ENCODE measurements at places on chromosomes 13 and 19.

- no peak for DNase-seq
These were observed 1.9 kb upstream of the ZNF653 start for GRCh38 chr19:11507370-11508078.

GRCh38 chr13:109297628-109298027 lies 488.8 kb downstream of the IRS2 start:
- DNase-seq: no peak

DNA sequence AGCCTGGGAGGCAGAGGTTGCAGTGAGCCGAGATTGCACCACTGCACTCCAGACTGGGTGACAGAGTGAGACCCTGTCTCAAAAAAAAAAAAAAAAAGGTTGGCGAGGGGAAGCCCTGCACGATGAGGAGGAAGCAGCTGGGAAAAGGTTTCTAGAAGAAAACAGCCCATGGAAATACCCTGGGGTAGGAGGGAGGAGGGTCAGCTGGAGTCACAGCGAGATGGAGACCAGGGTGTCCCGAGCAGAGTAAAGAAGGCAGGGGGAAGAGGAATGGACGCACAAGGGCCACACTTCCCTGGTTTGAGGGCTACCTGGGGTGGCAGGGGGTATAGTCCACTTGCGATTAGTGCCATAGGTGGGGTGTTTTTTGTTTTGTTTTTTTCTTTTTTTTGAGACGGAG lies 6.4 kb downstream of the KANK3 start:
- DNase-seq: no peak

DNA sequence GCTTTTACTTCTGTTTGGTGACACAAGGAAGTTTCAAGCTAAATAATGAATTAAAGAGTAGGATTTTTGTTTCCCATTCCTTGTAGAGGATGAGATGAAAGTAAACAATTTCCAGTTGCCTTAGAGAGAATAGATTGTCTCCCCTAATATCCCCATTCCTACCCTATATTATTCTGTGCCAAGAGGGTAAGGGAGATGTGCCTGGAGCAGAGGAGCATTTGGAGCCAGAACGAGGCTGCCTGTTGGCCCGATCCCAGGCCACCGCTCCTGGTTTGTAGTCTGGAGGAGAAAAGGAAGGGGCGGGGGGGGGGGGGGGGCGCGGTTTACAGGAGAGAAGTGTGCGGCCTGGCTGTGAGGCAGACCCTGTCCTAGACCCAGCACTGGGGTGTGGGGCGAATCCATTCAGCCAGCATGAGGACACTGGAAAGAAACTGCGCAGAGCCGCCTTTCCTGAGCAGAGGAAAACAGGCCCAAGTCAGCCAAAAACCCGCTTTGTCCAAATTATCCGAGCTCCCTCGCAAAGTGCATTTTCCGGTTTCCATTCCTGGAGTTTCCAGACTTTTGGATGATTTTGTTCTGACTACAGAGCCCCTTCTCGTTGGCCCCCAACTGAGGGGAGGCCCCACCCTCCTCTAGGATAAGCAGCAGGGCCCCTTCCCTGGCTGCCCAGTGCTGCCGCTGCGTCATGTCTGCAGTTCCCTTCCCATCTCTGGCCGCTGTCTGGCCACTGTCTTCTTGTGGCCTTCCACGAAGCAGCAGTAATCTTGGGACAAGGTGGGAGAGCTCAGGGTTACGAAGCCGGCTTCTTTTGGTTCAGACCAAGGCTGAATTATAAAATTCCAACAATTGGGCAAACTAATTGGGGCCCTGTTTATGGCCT lies 23.0 kb downstream of the NFIX start:
- no peak for DNase-seq

DNA sequence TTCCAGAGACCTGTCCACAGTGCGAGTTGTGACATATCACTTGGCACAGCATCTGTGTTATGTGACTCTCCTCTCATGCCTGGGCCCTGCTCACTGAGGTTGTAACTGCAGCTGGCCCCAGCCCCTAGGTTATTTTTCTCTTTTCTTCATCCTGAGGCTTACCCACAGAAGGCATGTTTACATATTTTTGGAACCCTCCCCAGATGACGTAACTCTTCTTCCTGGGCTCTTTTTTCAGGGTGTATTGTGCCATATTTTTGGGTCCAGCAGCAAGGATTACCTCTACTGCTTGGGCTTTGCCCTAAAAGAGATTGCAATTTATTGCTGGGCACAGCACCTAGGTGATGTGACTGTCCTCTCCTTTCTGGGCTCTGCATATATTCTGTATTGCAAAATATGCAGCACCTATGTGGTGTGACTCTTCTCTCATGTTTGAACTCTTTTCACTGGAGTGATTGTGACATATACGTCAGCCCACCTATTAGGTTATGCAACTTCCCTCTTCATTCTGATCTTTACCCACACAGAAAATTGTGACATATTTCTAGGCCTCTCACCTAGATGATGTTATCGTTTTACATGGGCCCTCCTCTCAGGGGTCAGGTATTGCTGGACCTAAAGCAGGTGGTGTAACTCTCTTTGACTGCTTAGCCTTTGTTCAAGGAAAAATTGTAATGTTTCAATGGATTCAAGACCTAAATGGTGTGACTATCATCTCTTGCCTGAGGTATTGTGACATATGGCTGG lies 64.5 kb upstream of the ZNF724 start:
- no peak for DNase-seq

DNA sequence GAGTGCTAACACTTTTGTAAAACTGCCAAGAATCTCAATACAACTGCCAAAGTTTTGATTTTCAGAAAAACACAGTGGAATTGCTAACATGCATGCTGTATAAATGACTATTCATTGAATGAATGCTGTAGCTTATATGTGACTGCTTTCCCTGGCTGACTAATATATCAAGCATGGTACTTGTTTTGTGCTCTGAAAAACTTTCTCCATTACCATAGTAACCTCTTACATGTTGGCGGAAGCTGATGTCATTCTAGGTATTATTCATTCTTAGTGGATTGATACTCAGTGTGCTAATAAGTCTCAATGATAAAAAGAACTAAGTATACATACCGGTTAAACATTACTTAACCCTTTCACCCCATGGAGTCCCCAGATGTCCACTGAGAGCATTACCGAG lies 166.1 kb upstream of the MYO16 start:
- peak; percentile 8 for DNase-seq

DNA sequence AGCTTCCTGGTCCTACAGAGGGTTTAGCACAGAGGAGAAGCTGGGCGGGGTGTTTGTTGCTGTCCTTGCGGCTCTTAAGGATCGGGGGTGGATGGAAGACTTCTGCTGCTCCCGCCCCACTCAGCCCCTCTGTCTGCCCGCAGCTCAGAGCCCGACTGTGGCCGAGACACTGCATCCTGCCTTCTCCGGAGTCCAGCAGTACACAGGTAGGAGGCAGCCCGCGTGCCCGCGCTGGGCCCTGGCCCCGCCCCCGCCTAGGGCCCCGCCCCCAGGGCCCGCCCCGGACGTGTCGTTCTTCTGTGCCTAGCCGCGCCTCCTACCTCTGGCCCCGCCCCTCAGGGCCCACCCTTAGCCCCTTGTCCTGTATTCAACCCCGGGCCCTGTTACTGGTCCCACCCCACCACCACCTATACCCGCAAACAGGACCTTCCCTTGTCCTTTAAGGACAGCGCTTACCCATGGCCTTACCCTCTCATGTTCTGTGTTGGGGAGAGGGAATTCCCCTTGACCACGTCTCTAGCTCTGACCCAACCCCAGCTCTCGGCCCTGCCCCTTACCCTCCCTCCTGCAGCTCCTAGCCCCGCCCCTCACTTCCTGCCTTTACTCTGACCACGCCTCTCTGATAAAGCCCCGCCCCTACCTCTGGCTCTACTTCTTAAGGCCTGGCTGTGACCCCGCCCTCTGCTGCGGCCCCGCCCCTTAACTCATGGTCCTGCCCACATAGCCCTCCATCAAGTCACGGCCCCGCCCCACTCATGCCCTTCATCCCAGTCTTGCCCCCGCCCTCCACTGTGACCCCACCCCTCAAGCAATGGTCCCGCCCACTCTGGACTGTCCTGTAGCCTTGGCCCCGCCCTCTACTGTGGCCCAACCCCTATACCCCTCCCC lies 60.5 kb downstream of the CELF5 start:
- peak; percentile 38 for DNase-seq

GRCh38 chr13:31843044-31843443 lies 103.7 kb downstream of the RXFP2 start:
- no peak for DNase-seq

DNA sequence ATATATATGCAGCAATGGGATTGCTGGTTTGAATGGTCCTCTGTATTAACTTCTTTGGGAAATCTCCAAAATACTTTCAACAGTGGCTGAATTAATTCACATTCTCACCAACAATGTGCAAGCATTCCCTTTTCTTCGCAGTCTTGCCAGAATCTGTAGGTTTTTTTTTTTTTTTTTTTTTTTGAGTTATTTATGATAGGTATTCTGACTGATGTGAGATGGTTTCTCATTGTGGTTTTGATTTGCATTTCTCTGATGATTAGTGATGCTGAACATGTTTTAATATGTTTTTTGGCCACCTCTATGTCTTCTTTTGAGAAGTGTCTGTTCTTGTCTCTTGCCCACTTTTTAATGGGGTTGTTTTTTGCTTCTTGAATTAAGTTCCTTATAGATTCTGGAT lies 2041.5 kb upstream of the PCDH20 start:
- DNase-seq: no peak

DNA sequence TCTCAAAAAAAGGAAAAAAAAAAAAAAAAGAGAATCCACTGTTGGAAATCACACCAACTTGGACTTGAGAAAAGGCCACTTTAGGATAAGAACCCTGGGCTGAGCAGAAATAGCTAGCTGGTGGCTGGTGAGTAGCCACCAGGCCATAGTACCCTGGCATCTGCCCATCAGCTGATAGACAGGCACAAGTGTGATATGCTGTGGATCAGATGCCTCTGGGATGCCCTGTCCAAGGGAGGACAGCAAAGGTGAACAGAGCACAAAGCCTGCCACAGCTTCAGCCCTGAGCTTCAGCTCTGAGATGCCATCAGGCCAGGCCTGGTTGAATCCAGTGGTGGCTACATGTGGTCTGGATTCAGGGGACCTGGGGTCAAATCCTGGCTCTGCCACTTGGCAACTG lies 8.7 kb downstream of the SIRT2 start:
- no peak for DNase-seq

- peak; percentile 54 for DNase-seq
These were observed 65.1 kb upstream of the GTF3A start for GRCh38 chr13:27359199-27359821.

DNA sequence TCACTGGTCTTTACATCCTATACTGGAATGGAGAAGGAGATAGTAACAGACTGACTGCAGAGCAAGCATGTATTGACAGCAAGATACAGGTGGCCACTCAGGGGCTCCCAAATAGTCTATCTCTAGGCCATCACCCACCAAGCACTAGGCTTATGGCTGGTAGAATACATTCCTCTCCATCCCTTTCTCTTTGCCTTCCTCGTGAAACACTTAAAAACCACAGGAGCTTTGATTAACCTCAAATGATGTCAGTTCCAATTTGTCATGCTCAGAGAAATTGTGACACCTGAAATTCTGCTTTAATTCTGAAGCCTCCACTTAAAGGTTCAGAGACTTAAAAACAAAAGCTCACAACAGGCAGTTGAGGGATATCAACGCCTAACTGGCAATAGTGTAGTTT lies 17.2 kb downstream of the ENOX1 start:
- DNase-seq: no peak

GRCh38 chr19:49327878-49328544 lies 3.0 kb upstream of the SLC6A16 start:
- DNase-seq: peak; percentile 58

DNA sequence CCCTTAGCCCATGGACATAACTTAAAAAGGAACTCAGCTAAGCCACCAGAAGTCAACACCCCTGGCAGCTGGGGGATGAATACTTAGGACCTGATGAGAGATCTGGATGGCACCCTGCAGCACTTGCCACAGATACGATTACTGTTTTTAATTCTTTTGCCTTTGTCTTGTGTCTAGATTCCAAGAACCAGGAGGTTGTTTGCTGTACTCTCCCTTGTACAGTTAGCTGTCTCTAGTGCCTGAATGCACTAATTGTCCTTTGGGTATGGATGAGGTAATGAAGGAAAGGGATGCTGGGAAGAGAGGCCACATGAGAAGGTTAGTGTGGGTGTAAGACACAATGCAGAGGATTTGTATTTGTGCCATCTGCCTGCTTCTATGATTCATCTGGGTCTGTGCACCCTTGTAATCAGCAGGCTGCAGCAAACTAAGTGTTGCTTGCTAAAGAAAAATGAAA lies 385.8 kb downstream of the KCNRG start:
- DNase-seq: peak; percentile 75

GRCh38 chr13:53001444-53002225 lies 27.0 kb upstream of the OLFM4 start:
- no peak for DNase-seq

DNA sequence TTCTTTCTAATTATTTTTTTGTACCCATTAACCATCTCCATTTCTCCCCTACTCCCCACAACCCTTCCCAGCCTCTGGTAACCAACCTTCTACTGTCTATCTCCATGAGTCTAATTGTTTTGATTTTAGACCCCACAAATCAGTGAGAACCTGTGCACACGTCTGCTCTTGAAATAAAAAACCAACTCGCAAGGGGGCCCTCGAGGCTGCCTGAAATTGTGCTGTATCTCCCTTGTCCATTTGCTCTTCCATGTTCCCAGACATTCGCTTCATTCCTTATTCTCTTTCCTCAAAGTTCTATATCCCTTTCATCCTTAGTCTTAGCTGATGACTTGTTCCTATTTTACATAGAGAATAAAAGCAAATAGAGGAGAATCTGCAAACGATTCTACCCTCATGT lies 95.0 kb downstream of the GPC5 start:
- peak; percentile 5 for DNase-seq

- no peak for DNase-seq
These were observed 16.7 kb upstream of the ZNF714 start for GRCh38 chr19:21065336-21065735.

GRCh38 chr19:6362351-6362801 lies 1.0 kb downstream of the CLPP start:
- DNase-seq: no peak

- DNase-seq: no peak
These were observed 2567.1 kb downstream of the PCDH9 start for GRCh38 chr13:64662887-64663593.

DNA sequence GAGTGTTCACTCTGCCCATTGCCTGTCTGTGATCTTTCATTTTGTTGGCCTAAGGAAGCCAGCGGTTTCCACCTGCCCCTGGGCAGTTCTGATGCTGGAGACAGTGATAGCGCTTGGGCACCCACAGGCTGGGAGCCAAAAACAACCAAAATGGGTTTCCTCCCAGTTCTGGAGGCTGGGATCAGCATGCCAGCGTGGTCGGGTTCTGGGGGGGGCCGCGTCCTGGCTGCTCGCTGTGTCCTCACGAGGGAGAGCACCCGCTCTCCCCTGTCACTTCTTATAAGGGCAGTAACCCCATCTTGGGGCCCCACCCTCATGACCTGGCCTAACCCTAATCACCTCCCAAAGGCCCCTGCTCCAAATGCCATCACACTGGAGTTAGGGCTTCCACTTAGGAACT lies 67.9 kb downstream of the RAB20 start:
- no peak for DNase-seq
